ENCODE measurements at places on chromosomes 7 and 10. TPM values are rescaled to one million over a fixed set of nuclear protein-coding genes. Genes with fewer than 3 reads are reported as not detected.

LFNG gene
- total RNA-seq, result 89.8 TPM

- no peak overlapping the region for H3K27ac ChIP-seq
- DNase-seq, result no peak
- H3K4me3 ChIP-seq, result no peak overlapping the region
- peaks cover 15% of the 10 kb centered on the region for H3K4me1 ChIP-seq
- no peaks in the 10 kb centered on the region for H3K36me3 ChIP-seq
- no peaks in the 10 kb centered on the region for H3K27me3 ChIP-seq
Observed at GRCh38 chr7:38839851-38840250, 69.1 kb downstream of the VPS41 start.

GRCh38 chr7:147664541-147664940 lies 926.0 kb upstream of the C7orf33 start:
- no peaks in the 10 kb centered on the region for H3K27me3 ChIP-seq
- no peaks in the 10 kb centered on the region for H3K36me3 ChIP-seq
- no peak overlapping the region for H3K27ac ChIP-seq
- no peak for DNase-seq
- no peak overlapping the region for H3K4me3 ChIP-seq

DNA sequence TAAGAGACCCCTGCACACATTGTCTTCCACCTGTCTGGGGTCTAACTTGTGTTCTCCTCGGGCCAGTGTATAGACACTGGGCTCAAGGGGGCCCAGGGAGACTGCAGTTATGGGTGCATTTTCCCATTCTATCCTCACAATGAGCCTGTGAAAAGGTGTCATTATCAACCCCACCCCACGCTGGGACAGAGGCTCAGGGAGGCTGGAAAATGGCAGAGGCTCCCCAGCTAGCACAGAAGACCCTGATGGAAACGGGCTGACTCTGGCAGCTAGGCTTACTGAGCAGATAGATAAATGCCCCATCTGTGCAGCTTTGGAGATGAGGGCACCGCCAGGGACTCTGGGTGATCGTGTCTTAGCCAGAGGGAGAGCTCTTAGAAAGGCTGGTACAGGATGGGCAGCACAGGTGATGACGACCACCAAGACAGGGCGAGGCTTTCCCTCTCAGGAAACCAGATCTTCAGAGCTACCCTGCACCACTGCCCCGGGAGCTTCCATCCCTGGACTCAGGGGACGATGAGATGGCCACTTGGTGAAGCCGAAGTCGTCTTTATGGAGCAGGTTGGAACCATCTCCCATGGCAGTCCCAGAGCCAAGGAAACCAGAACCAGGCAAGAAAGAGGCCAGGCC lies 58.2 kb upstream of the CHST15 start:
- peaks cover 13% of the 10 kb centered on the region for H3K27me3 ChIP-seq
- no peak for DNase-seq
- H3K36me3 ChIP-seq, result no peaks in the 10 kb centered on the region
- H3K27ac ChIP-seq, result no peak overlapping the region
- no peak overlapping the region for H3K4me3 ChIP-seq

ZNF862 gene
- total RNA-seq, result 18.8 TPM

DNA sequence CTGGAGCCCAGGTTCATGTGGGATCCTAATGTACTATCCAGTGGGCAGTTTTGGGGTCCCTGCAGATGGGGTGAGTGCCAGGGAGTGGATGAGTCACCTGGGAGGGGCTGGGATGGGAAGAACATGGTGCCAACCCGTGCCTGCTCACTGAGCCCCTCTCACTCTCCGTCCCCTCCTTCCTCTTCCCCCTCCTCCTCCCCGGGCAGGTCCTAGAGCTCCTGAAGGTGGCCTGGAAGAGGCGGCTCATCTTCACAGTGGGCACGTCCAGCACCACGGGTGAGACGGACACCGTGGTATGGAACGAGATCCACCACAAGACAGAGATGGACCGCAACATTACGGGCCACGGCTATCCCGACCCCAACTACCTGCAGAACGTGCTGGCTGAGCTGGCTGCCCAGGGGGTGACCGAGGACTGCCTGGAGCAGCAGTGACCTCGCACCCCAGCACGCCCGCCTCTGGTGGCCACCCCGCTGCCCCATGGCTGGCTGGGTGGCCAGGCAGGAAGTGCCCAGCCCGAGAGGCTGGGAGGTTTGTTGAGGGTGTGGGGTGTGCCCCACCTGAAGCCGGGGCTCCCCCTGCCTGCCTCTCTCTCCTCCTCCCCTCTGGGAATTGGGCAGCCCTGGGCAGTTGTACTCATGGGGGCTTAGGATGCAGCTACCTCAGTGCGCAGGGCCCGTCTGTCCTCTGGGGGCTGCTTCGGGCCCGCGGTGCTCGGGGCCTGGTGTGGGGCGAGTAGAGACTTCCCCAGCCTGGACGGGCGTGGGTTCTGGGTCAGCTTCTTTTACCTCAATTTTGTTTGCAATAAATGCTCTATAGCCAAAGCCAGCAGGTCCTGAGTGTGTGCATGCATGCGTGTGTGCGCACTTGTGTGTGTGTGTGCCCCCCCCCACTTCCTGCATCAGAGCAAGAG lies 4.9 kb upstream of the UPK3B start:
- DNase-seq, result no peak
- H3K27me3 ChIP-seq, result no peaks in the 10 kb centered on the region
- H3K36me3 ChIP-seq, result no peaks in the 10 kb centered on the region
- peaks cover 6% of the 10 kb centered on the region for H3K4me1 ChIP-seq
- no peak overlapping the region for H3K27ac ChIP-seq

- no peak overlapping the region for H3K27ac ChIP-seq
- no peaks in the 10 kb centered on the region for H3K36me3 ChIP-seq
- no peak for DNase-seq
- H3K27me3 ChIP-seq, result peaks cover 26% of the 10 kb centered on the region
- no peak overlapping the region for H3K4me3 ChIP-seq
Observed at GRCh38 chr10:63765126-63765525, 243.9 kb downstream of the REEP3 start.

IDI2 gene
- not detected for total RNA-seq

TET1 gene
- total RNA-seq, result 0.45 TPM

- H3K4me3 ChIP-seq, result no peak overlapping the region
- peaks cover 49% of the 10 kb centered on the region for H3K27me3 ChIP-seq
- no peaks in the 10 kb centered on the region for H3K36me3 ChIP-seq
- no peak overlapping the region for H3K27ac ChIP-seq
Observed at GRCh38 chr7:157627033-157627432, 290.2 kb downstream of the DNAJB6 start.

Measured in natural killer cell treated with Interleukin-12 subunit alpha and Interleukin-12 subunit beta and Interleukin-15 and Interleukin-18, amount 100 ng/mL, for 72 hours (primary cell).